ENCODE measurements at places on chromosomes 6 and 20. TPM values are rescaled to one million over a fixed set of nuclear protein-coding genes. Genes with fewer than 3 reads are reported as not detected.

The KAT14 gene
- 29.3 TPM for total RNA-seq

GRCh38 chr20:45069261-45069660 is 31.7 kb downstream of the KCNS1 start:
- no peak for DNase-seq
- H3K36me3 ChIP-seq: no peaks in the 10 kb centered on the region
- no peak overlapping the region for H3K27ac ChIP-seq
- no peaks in the 10 kb centered on the region for H3K4me1 ChIP-seq
- H3K27me3 ChIP-seq: no peaks in the 10 kb centered on the region

The GSTA2 gene
- total RNA-seq: not detected

GRCh38 chr20:7723284-7723683 is 217.0 kb downstream of the HAO1 start:
- no peaks in the 10 kb centered on the region for H3K27me3 ChIP-seq
- H3K36me3 ChIP-seq: no peaks in the 10 kb centered on the region
- DNase-seq: no peak
- H3K27ac ChIP-seq: no peak overlapping the region
- no peak overlapping the region for H3K4me3 ChIP-seq

- no peaks in the 10 kb centered on the region for H3K36me3 ChIP-seq
- H3K27me3 ChIP-seq: no peaks in the 10 kb centered on the region
- no peak overlapping the region for H3K4me3 ChIP-seq
- no peak for DNase-seq
- H3K27ac ChIP-seq: no peak overlapping the region
- H3K4me1 ChIP-seq: no peaks in the 10 kb centered on the region
These were observed 618.0 kb downstream of the PRKN start for GRCh38 chr6:162109480-162110050.

DNA sequence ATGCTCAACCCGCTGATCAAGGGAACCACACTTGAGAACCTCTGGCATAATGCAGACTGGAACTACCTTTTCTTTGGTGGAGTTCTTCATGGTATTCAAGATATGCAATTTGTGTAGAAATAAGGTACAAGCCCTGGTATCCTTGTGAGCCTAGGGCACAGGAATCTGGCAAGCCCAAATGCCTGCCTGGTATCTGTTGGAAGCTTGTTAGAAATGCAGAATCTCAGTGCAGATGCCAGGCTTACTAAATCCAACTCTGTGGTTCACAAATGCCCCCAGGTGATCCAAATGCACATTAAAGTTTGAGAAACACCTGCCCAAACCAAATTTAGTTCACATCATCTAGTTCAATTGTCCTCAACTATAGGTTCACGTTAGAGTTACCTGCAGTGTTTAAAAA is 159.8 kb upstream of the LAMP5 start:
- no peaks in the 10 kb centered on the region for H3K4me1 ChIP-seq
- no peaks in the 10 kb centered on the region for H3K36me3 ChIP-seq
- H3K27ac ChIP-seq: no peak overlapping the region
- DNase-seq: no peak
- H3K27me3 ChIP-seq: no peaks in the 10 kb centered on the region
- H3K4me3 ChIP-seq: no peak overlapping the region

The KIF25 gene
- total RNA-seq: 2.0 TPM

- H3K4me3 ChIP-seq: no peak overlapping the region
- DNase-seq: no peak
- H3K27me3 ChIP-seq: no peaks in the 10 kb centered on the region
- H3K27ac ChIP-seq: no peak overlapping the region
- H3K36me3 ChIP-seq: no peaks in the 10 kb centered on the region
These were observed 315.4 kb upstream of the TBX18 start for GRCh38 chr6:85079761-85080160.

All from H1 (cell line).